ENCODE measurements at places on chromosomes 2 and 18.

GRCh38 chr2:204239411-204240165 is 303.0 kb downstream of the ICOS start:
- no peak for DNase-seq

GRCh38 chr2:136486115-136486514 is 279.2 kb upstream of the THSD7B start:
- no peak for DNase-seq

DNA sequence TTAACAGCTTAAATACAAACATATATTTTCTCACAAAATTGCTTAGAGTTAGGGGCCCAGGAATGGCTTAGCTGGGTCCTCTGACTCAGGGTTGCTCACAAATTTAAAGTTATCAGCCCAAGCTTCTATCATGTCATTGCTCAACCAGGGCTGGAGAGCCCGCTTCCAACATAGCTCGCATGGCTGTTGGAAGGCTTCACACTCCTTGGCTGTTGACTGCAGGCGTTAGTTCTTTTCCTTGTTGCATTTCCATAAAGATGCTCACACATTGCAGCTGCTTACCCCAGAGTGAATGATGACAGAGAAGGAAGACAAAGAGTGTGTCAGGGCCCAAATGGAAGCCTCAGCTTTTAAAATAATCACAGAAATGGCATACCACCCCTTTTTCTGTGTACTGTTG is 62.9 kb upstream of the TFPI start:
- no peak for DNase-seq

DNA sequence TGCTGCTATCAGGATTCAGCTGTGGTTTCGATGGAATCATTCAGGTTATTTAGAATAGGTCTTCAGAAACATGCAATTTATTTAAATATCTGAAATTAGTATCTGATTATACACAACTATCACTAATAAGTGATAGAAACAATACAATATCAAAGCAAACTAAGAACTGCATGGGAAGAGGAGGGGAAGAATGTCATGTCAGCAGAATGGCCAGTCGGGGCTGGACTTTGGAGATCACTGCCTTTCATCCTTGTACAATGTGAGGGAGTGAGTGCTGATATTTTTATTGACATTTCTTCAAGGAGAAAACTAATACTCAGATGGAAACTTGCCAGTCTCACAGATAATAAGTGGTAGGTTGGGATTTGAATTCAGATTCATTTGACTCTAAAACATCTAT is 224.0 kb upstream of the LINC00305 start:
- no peak for DNase-seq

- DNase-seq, result no peak
Observed at GRCh38 chr2:61471905-61472805, 1.3 kb upstream of the USP34 start.

DNA sequence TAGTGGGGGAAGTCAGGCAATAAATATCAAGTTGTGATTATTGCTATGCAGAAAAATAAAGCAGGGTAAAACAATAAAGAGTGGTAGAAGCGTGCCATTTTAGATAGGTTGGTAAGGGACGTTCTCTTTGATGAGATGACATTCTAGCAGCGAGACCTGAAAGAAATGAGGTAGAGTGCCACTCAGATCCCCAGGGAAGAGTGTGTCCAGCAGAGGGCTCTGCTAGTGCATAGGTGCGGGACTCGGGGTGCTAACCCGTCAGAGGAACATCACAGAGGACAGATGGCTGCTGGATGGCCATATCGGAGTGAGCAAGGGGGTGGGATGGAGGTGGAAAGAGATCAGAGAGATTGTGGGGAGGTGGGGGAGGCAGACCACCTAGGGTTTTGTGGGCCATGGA is 16.3 kb upstream of the GTF2A1L start:
- no peak for DNase-seq

- no peak for DNase-seq
Observed at GRCh38 chr2:1947316-1947715, 203.0 kb upstream of the PXDN start.

DNA sequence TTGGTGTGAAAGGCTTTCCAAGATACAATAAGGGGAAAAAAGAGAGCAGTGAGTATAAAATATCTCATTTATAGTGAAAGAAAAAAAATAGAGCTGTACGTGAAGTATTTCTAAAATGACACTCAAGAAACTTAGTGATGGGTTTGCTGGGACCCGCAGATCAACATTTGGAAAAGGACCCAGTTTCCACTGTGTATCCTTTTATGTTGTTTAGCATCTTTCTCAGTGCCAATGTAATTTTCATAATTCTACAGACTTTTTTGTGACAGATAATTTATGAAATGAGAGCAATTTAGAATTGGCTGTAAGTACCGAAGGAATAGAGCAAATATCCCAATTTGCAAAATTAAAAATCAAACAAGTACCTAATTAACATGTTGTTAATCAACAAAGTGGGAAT is 116.9 kb downstream of the SH3BP4 start:
- no peak for DNase-seq

DNA sequence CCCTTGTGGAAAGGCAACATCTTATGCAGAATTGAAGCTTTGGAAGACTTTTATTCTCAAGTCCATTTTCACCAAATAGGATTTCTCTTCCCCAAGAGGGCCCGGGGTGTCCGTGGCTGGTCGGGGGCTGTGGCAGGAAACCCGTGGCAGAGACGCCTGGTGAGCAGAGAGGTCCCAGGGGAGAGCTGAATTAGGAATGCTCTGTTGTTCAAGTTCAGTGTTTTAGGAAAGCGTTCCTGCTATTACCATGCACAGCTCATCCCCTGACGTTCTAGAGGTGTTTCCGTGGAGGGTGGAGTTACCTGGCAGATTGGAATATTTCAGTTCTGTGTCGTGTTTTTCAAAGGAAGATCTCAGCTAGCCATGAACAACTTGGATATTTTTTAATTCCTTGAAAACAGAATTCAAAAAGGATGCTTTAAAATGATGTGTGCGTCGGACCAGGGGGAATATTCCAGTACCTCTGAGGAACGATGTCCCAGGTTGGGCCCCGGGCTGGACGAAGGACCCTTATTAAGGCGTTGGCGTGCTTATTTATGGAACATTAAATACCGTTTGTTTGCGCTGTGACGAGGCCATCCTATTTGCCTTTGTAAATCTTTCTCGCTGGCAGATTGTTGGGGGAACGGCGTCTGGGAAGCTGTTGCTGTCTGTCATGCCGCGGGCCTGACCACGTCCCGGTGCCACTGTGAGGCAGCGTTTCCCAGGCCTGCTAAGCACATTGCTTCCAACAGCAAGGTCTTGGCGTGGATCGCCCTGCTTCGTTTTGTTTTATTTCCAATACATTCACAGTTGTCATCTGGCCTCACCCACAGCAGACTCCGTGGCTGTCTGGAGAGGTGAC is 8.2 kb downstream of the NFATC1 start:
- no peak for DNase-seq

GRCh38 chr2:215028231-215028630 is 110.2 kb downstream of the ABCA12 start:
- peak; percentile 80 for DNase-seq

DNA sequence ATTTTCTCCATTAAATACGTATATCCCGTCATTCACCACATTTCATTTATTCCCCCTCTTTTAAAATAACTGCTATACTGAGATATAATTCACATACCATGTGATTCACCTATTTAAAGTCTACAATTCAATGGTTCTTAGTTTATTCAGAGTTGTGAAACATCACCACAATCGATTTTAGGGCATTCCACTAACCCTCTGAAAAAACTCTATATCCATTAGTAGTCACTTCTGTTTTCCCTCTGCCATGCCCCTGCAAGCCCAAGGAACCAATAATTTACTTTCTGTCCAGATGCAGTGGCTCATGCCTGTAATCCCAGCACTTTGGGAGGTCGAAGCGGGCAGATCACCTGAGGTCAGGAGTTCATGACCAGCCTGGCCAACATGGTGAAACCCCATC is 95.5 kb upstream of the FZD5 start:
- no peak for DNase-seq

DNA sequence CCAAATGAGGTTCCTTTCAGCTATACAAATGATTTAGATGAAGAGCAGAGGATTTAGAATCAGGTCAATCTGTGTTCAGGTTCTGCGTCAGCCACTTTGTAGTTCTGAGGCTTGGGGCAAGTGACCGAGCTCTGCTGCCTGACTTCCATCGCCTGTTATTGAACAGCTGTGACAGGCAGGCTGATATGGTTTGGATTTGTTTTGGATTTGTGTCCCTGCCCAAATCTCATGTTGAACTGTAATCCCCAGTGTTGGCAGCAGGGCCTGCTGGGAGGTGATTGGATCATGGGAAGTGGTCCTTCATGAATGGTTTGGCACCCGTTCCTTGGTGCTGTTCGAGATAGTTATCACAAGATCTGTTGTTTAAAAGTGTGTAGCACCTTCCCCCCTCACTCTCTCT is 18.6 kb downstream of the TYMS start:
- DNase-seq, result no peak

- no peak for DNase-seq
Observed at GRCh38 chr2:188217264-188217663, 74.4 kb upstream of the GULP1 start.

GRCh38 chr2:82650038-82650437 is 1809.0 kb downstream of the SUCLG1 start:
- DNase-seq, result no peak

GRCh38 chr2:164510895-164511294 is 110.4 kb downstream of the GRB14 start:
- no peak for DNase-seq

- no peak for DNase-seq
Observed at GRCh38 chr2:109201465-109202327, 72.7 kb downstream of the SH3RF3 start.

GRCh38 chr2:123916051-123916450 is 109.0 kb upstream of the CNTNAP5 start:
- no peak for DNase-seq

GRCh38 chr2:152613235-152613634 is 104.0 kb downstream of the PRPF40A start:
- DNase-seq, result peak; percentile 51

GRCh38 chr2:178111743-178112142 is 494 bp upstream of the RBM45 start:
- no peak for DNase-seq

GRCh38 chr2:2095360-2096093 is 235.5 kb downstream of the MYT1L start:
- no peak for DNase-seq

GRCh38 chr2:38076710-38077430 is 919 bp upstream of the CYP1B1 start:
- DNase-seq, result peak; percentile 84

- DNase-seq, result no peak
Observed at GRCh38 chr2:47519147-47519537, 116.2 kb downstream of the MSH2 start.

DNA sequence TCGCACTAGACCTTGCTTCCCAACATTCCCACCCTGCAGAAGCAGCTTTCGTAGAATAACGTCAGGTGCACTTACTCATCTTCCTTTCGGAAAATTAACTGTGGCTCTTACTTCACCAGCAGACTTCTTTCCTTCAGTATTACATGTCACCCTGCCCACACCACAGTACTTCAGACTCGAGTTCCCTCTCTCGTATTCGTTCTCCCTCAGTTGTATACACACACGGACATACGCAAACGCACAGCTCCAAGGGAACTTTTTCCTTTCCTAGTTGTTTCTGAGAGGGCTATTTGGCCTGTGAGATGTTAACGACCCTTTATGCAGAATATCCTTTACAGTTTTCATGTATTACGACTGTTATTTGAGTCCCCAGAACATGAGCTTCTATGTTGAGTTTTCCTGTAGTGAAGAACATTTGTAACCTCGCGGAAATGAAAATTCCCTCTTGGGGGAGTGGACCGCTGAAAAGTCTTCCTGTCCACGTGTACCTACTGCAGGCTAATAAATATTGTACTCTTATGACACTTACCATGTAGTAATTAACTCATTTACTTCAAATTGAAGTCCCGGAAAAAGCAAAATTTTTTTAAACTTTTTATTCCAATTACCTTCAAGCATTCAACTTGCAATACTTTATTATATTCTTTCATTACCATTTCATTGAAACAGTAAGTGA is 908 bp downstream of the ERLEC1 start:
- peak; percentile 25 for DNase-seq

- no peak for DNase-seq
Observed at GRCh38 chr18:68532328-68532885, 182.5 kb downstream of the TMX3 start.

Data from astrocyte of the spinal cord (primary cell).